ENCODE measurements at places on chromosomes 1 and 21.

DNA sequence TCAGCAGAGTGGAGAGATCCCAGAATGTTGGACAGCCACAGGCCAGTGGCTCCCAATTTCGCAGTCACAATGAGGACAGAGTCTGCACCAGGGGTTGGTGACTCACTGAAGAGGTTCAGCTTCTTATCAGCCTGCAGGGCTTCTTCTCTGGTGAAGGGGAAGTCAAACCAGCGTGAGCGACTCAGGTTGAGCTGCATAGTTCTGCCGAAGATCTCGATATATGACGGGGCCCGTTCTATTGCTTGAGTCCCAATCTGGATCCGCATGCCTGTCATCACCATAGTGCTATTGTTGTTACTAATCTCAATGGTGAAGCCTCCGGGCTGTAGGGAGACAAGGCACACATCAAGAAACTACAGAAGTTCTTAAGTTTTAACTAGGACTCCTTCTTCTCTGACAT is 58.5 kb downstream of the UBR4 start:
- DNase-seq: no peak

GRCh38 chr1:104574620-104575019 is 824.9 kb downstream of the AMY1C start:
- no peak for DNase-seq

DNA sequence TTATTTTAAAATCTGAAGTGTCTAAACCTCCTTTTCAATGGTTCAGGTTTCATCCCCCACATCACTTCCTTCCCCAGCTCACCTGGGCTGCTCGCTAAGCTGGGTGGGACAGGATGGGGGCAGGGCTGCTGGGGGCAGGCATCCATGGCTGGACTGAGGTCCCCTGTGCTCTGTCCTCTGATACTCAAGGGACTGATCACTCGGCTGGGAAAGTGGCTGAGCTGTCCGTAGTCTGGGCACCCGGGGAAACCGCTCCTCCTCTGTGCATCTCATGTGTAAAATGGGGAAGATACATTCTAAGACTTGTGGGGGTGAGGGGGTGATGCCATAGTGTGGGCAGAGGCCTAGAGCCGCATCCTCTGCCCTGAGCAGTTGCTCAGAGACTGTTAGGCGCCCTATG is 411.2 kb downstream of the MATN1 start:
- DNase-seq: no peak

DNA sequence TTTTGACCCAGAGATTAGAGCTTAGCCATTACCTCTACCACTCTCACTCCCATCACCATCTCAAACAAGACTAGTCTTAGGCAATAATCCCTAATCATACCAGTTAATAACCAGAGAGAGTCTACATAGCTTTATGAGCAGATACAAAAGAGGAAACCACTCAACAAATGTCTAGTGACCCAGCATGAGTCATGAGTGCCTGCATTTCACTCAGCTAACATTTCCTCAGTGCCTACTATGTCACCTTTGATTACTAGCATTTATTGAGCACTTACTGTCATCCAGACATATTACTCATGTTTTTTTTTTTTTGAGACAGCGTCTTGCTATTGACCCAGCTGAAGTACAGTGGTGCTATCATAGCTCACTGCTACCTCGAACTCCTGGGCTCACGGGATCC is 35.9 kb upstream of the GALNT2 start:
- DNase-seq: no peak

DNA sequence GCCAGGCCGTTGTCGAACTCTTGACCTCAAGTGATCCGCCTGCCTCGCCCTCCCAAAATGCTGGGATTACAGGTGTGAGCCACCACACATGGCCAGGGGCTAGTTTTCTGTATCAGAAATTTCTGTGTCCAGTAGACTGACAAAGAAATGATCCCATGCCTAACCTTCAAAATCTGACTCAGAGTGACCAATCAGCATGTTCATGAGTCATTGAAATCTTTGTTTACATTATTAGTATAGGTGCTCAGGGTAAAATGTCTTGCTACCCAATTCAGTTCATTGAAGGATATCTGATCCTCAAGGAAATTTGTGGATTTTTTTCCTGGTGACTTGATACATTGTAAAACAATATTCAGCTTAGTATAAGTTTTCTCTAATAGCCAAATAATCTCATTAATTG is 11.0 kb upstream of the LDLRAD2 start:
- no peak for DNase-seq

Data from activated naive CD4-positive, alpha-beta T cell treated with anti-CD3 and anti-CD28 coated beads, Interleukin-2, amount 10 ng/mL, durations not matched to agents 7 days and 5 days (primary cell).